Renal cortical epithelial cell (primary cell): ENCODE measurements at places on chromosomes 7 and 10.

DNA sequence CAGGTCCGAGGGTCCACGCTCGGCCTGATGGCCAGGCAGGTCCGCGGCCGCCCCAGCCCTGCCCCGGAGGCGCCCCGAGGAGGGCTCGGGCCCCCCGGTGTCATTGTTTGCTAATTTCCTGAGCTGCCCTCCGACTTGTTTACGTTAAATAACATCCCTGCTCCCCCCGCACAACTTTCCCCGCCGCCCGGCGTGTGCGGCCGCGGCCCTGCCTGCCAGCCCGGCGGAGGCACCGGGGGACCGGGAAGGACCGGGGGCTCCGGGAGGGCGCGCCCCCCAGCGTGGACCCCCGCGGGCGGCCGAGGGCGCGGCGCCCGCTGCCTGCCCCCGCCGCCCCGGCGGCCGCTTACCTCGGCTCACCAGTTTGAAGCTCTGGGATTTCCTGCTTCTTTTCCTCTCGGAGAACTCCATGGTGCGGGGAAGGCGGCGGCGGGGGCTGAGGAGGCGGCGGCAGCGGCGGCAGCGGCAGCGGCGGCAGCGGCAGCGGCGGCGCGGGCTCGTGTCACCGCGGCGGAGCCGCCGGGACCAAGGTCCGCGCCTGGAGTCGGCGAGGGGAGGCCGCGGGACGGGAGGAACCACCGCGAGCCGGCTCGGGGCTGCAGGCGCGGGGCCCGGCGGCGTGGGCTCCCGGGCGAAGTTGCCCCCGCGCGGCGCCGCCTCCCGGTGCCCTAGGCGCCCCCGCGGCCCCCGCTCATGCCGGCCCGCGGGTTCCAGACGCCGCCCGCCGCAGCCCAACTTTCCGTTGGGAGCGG, 515 bp downstream of the BEND7 start:
- DNase-seq = no peak

DNA sequence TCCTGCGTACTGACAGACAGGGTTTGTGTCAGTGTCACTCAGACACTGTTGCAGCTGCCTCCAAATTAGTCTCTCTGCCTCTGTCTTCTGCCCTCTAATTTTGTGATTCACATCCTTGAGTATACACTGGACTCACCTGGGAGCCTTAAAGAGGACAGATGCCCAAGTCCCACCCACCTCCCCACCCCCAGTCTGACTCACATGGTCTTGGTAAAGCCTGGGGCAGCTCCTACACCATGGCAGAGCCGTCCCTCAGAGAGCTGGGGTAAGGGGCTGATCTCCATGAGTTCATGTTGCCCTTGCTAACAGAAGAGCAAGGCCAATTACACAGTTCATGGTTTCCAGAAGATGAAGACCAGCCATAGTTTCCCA, 197.6 kb upstream of the STK17A start:
- no peak for DNase-seq

DNA sequence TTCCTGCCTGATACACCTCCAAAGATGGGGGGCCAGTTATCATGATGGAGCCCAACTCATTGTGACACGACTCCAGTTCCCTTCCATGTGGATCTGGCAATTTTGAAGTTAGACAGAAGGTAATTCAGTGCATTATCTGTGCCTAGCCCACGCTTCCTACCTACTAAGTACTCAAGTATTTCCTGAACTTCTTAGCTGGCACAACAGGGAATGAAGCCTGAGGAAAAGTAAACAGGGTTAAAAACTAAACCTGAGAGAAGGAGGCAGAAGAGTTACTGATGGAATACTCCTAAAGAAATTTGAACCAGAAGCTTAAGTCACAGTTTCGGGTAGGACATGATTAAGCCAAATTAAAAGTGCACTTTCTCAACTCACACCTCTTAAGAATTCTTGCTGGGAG, 1.1 kb upstream of the SEC31B start:
- peak; percentile 18 for DNase-seq

DNA sequence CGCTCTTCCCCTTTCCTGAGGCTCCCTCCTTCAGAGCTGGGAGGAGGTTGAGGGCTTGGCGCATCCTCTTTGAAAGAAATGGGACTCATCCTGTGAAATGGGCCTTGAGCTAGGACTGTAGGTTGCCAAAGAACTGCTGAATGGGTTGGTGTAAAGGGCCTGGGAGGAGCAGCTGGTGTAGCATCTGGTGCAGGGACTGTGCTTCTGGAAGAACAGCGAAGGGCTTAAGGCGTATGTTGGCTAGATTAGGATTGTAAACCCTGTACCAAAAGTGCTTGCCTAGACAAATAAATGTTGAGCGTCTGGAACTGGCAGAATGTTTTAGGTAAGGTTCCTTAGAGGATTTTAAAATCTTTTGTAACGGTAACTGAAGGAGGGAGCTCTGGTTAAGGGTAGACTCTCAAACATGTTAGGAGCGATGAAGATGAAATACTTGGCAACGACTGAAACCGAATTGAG, 563 bp downstream of the STAM start:
- DNase-seq = no peak

DNA sequence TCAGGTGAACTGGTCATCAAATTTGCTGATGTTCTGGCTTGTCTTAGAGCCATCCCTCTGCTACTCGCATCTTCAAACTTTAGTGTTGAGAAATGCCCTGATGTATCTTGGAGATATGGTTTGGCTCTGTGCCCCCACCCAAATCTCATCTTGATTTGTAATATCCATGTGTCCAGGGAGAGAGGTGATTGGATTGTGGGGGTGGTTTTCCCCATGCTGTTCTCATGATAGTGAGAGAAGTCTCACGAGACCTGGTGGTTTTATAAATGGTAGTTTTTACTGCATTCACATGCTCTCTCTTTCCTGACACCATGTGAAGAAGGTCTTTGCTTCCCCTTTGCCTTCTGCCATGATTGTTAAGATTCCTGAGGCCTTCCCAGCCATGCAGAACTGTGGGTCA, 74.0 kb upstream of the AFAP1L2 start:
- no peak for DNase-seq

GRCh38 chr7:70710011-70710480, 421.9 kb upstream of the GALNT17 start:
- DNase-seq = peak; percentile 96

GRCh38 chr10:87671139-87671815, 11.6 kb downstream of the PAPSS2 start:
- peak; percentile 40 for DNase-seq

- no peak for DNase-seq
Observed at GRCh38 chr10:131406676-131407392, 95.3 kb upstream of the TCERG1L start.

DNA sequence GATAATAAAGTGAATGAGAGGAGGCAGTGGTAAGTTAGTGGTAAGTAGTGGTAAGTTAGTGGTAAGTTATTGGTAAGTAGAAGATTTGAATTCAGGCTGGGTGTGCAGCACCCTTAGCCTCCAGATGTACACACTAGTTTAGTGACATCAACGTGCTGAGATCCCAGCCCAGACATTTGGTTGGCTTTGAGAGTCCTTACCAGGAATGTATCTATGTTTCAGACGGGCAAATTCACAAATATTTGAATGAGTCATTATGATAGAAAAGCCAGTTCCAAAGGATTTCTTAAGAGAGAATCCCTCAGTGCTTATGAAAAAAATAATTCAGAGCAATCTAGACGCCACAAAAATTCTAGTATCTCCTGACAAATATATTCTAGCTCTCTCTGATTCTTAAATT, 70.0 kb downstream of the ARL4A start:
- DNase-seq = no peak

GRCh38 chr10:27527666-27528295, 23.7 kb downstream of the RAB18 start:
- DNase-seq = no peak

GRCh38 chr10:88063861-88064557, 200.6 kb downstream of the PTEN start:
- DNase-seq = no peak

DNA sequence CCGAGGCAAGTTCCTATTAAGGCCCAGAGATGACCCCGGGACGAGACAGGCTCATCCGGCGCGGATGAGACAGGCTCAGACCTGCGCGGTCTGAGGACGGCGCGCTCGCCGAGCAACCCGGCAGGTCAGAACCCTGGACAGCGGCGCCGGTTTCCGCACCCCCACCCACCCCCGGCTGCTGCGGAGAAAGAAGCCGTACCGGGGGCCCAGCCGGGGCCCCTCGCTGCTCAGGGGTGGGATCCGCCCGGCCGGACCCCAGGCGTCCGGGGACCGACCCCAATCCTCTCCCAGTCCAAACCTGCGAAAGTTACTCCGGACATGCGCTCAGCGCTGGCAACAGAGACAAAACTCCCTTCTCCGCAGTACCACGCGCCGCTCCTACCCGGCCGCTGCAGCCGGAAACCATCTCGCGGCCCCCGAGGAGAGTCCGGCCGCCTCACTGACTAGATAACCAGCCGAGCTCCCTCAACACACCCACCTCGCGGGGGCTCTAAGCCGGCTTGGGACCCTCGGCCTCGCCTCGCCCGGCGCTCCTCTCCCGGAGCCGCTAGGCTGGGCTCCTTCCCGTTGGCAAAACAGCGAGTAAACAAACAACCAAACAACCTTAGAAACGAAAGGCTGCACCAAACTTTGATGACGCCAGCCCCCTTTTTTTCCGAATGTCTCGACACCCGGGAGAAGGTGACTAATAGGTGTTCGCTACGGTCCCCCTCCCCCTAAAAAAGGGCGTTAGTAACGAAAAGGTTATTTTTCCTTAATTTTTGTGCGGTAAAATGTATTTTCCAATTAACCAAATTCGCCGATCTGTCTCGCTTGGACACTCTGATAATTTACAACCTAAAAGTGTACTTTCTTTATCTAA, 2.3 kb upstream of the DRGX start:
- DNase-seq = no peak

- DNase-seq = peak; percentile 40
Observed at GRCh38 chr7:34837801-34838201, 179.8 kb downstream of the NPSR1 start.
